ENCODE measurements at places on chromosomes 6 and 20. TPM values are rescaled to one million over a fixed set of nuclear protein-coding genes. Genes with fewer than 3 reads are reported as not detected.
A peak's percentile ranks its signal among the peaks of the same experiment; 100 is the strongest.

The KIFC1 gene
- polyA plus RNA-seq, result 0.68 TPM

- peak; percentile 90 for DNase-seq
These were observed at the start of gene C20orf96 for GRCh38 chr20:290084-290831. C20orf96 (minus strand) TSS chr20:290750; CDS start chr20:290610, 140 bp downstream.

The XKR7 gene
- polyA plus RNA-seq, result 0.02 TPM

The SLC22A16 gene
- polyA plus RNA-seq, result 0.61 TPM

DNA sequence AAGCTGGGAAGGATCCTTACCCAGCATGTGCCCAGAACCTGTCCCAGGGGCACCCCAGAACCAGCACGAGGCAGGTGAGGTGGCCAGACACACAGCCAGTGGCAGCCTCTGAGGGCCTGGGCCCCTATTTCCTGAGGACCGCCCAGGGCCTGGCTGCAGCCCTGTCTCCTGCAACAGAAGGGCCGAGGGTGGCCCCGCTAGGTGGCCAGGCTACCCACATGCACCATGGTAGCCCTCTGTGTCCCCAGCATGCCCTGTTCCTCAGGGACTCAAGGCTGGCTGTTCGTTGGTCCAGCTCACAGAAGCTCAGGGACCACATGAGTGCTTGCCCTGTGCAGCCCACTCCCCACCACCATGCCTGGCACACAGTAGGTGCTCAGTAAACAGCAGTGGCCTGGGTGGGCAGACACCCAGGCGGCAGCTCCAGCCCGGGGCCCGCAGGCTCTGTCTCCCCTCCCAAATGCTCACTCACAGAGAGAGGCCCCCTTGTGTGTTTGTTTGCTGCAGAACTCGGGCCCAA, 8.2 kb downstream of the HRH3 start:
- DNase-seq, result no peak

- DNase-seq, result no peak
These were observed 105.5 kb downstream of the BMP7 start for GRCh38 chr20:57160985-57161384.

The RRAGD gene
- 1.6 TPM for polyA plus RNA-seq

DNA sequence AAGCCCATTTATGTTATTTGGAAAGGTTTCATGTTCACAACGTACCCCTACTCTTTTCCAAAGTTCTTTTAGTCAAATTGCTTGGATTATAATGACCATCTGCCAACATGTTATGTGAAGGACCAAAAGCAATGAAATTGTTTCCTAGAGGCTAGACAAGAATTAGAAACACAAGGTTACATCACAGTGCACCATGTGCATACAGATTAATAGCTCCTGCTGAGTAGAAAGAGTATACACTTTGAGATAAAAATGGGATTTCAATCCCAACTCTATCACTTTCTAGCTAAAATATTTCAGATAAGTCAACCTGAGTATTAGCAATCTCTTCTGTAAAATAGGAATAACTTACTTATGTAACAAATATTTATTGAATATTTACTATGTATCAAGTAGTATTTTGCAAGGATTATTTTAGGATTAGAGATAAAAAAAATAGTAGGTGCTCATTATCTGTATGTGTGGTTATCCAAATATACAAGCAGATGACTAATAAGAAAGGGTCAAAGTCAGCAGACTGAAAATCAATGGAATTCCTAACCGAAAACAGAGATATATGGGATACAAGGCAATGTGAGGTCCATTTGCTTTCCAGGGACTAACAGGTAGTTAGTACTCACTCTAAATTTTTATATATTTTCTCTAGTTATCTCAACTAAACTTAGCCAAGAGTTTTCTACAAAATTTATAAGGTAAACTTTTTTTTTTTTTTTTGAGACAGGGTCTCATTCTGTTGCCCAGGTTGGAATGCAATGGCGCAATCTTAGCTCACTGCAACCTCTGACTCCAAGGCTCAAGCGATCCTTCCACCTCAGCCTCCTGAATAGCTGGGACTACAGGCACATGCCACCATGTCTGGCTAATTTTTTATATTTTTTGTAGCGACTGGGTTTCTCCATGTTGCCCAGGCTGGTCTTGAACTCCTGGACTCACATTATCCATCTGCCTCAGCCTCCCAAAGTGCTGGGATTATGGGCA, 127.7 kb downstream of the PDSS2 start:
- no peak for DNase-seq

The SMLR1 gene
- polyA plus RNA-seq, result not detected

The SMOC2 gene
- polyA plus RNA-seq, result not detected

The OPN5 gene
- polyA plus RNA-seq, result not detected

The GGTLC1 gene
- not detected for polyA plus RNA-seq

DNA sequence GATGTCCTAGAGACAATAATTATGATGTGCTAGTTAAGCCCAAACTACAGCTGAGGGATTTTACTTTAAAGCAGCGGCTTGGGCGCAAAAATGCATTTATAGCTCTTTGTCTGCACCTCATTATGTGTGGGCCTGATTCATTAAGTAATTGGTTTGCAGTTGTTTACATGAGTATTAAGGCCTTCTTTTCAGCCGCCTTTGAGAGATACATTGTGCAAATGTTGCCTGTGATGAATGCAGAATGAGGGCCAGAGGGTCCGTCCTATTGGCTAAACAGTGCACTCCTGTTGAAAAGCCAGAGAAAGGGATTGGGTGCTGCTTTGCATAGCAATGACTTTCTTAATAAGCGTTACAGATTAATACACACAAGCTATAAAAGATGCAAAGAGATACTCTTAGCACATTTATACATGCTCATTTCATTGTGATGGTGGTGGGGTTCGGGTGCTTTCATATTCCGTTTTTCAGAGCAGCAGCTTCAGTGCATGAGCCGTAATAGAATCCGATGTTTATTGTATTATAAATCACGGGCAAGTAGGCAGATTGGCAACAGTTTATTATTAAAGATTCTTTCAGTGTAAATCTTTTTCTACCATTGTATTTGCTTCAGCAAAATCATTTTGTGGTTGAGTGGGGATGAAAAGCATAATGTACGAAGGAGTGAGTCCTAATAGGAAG, 68.2 kb upstream of the XRN2 start:
- DNase-seq, result no peak

The POM121L2 gene
- not detected for polyA plus RNA-seq

The CD93 gene
- 26.0 TPM for polyA plus RNA-seq

- no peak for DNase-seq
These were observed 123.1 kb downstream of the CDKAL1 start for GRCh38 chr6:20657274-20657800.

- DNase-seq, result no peak
These were observed 15.0 kb upstream of the PRIM2 start for GRCh38 chr6:57302477-57302876.

DNA sequence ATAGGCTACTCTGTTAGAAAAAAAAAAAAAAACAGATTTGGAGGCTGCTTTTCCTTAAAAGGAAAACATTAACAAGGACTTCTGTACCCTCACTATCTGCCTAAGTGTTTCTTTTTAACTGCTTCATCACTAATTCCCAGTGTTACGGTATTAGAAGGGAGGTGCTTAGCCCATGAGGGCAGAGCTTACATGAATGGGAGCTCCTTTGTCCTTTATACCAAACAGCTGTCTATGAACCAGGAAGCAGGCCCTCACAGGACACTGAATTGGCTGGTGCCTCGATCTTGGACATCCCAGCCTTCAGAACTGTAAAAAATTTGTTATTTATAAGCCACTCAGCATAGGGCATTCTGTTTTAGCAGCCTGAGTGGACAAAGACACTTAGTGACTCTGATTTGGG, 215.6 kb upstream of the NRSN1 start:
- DNase-seq, result no peak

- DNase-seq, result no peak
These were observed 47.6 kb upstream of the GNRH2 start for GRCh38 chr20:2995796-2996195.

GRCh38 chr6:121697921-121698320, 262.5 kb downstream of the GJA1 start:
- no peak for DNase-seq

DNA sequence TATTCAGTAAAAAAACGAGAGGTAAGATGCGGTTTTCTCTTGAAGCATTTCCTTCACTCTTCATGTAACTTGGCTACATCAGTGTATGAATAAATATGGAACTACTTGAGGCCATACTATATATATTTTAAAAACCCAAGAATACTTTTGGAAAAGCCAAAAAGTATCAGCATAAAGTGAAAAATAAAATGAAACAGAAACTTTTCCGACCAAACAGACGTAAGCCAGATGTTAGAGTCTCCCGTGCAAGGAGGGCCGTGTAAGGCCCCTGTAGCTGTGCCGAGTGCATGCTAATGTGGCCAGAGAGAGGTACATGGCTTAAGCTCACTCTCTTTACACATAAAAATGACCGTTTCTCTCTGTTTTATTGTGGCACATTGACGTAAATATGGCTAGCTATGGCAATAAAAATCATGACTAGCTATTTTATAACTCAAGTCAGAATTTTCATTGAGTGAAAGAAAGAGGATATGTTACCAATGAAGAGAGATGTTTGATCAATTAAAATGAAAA, 140.1 kb upstream of the GMDS start:
- no peak for DNase-seq

DNA sequence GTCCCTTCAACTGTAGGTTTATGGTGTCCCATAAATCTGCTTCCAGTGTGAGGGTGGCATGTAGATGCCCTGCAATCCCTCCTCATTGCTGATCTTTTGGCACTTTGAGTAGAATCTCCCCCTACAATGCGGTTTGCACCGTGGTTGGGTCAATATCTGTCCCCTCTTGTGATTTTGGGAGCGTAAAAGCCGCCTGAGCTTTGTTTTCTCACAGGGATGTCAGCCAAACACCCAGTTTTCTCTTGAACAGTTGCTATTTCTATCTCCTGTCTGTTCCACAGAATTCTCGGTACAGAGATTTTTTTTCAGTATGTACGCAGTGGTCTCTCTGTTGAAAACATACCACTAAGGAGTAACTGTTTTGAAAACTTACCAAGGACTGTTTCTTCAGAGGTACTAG, 21.8 kb downstream of the CDS2 start:
- DNase-seq, result no peak

DNA sequence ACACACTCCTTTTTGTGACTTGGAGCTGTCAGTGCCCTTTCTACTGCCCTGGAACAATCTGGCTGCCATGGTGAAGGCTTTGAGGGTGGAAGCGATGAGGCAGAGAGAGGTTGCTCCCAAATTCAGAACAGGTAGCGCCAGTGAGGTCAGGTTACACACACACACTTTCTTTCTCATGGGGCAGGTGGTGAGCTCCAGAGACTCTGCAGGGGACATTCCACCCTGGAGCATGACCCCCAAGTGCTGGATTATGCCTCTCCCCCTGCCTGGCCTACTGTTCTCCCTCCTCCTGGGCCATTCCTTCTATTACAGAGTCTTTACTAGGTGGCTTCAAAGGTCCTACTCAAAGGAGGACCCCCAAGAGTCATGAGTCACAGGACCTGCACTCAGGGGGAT, 98.0 kb downstream of the EYA2 start:
- no peak for DNase-seq

DNA sequence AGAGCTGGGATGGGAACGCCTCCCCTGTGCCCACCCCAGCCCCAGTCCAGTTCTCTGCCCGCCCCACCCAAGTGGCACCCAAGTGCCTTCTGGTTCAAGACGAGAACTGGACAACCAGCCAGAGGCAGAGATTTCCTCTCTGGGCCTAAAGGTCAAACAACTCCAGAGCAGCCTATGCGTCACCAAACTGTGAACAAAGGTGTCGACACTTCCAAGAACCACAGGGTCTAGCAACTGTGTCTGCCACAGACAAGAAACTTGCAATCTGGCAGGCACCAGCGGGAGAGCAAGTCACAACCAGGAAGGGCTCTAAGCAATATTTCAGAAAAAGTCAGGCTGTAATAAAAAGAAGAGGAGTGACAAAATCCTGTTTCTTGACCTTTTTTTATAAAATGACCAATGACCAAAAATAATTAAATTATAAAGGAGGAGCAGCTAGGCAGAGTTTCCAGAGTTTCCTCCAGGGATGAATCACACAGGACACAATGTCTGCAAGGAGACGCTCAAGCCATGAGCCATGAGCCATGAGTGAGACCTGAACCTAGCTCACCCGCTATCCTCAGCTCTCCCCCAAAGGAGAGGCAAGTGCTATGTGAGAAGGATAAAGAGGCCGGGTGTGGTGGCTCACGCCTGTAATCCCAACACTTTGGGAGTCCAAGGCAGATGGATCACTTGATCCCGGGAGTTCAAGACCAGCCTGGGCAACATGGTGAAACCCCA, 11.1 kb downstream of the EDEM2 start:
- no peak for DNase-seq

DNA sequence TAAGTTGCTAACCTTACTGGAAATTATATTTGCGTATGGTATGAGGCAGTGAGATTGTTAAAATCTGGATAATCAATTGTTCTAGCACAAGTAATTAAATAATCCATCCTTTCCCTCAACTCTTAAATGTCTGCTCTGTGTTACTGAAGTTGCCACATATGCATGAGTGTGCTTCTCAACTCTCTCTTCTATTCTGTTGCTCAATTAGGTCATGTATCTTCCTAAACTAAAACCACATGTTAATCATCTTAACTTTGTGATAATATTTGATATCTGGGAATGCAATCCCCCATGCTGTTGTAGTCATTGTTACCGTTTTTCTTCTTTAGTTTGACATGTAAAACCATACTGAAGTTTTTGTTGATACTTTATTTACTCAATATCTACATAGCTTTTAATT, 63.5 kb upstream of the STMND1 start:
- no peak for DNase-seq

DNA sequence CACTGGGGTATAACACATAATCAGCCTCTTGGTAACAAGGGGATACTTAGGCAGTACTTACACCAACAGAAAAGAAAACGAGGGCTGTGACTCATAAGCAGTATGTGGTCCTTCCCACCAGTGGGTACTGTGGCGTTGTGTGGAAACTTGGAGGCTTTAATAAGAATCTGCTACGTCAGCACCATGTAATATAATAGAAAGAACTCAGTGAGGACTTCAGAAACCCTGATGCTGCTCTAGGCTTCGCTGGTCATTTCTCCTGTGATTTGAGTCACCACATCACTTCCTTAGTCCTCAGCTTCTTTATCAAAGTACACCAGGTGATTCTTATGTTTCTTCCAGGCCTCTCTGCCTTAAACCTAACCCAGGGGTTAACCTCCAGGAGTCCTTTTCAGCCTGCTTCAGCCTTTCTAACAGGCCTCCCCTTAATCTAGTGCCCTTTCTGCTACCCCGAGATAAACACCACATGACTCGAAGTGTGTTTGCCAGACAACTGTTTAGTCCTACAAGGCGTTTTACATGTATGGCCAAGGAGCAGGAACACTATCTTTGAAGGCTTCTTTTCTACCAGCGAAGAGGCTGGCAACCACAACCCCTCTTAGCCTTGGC, 68.5 kb downstream of the FYN start:
- DNase-seq, result peak; percentile 46

The SYCP2L gene
- polyA plus RNA-seq, result not detected

The DDX39B gene
- 67.8 TPM for polyA plus RNA-seq
